ENCODE measurements at places on chromosomes 4 and X. TPM values are rescaled to one million over a fixed set of nuclear protein-coding genes. Genes with fewer than 3 reads are reported as not detected.

Gene MAGEA1
- total RNA-seq: not detected

DNA sequence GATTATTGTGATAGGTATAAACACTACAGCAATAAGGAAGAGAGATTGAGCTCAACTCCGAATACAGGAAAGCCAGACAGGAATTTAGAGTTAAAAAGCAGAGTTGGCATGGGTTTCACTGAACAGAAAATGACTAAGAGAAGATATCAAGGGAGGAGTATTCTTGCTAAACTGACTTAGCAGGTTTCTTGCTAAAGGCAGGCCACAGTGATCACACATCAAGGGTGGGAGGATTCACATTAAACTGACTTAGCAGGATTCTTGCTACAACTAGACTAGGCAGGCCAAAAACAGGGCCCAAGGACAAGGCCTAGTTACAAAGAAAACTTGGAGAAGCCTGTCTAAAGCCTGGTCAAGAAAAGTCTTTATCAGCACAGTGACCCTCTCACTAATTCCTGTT lies 195.1 kb downstream of the MAGEB5 start:
- DNase-seq: no peak

GRCh38 chr4:57083090-57083489 lies 27.1 kb downstream of the IGFBP7 start:
- no peak for DNase-seq

DNA sequence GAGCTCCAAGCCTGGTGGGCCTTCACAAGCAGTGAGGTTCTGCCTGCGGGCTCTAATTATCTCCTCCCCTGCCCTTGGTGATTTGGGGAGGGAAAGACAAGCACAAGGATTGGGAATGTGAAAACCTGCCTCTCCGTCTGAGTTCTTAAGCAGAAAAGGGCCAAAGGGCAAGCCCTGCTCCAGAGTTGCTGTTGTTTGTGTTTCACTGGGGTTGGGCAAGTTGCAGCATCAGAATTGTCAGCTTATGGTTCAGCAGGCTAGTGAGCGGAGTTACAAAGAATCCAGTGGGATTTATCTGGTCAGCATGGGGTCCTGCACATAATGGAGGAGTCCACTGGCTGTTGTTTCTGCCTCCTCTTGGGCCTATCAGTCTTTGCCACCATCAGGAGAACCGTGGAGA lies 60.5 kb downstream of the NHS start:
- no peak for DNase-seq

DNA sequence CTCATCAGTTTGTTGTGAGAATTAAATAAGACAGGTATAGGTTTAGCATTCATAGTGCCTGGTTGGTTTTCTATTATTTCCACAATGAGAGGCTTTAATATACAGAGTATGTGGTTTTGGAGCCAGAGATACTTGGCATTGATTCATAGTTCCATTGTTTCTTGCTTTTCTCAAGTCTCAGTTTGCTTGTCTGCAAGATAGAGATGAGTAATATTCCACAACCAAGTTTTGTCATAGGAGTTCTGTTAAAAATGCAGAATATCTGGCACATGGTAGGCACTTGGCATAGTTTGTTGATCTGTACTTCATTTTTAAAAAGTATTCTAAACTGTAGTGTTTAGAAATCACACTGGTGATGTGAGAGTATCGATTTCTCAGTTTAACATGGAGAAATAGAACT lies 37.5 kb upstream of the EDA2R start:
- DNase-seq: no peak

Gene SCML2
- 1.8 TPM for total RNA-seq

GRCh38 chr4:116953947-116954346 lies 131.4 kb downstream of the TRAM1L1 start:
- DNase-seq: no peak

Gene PNMA3
- total RNA-seq: under 0.01 TPM

DNA sequence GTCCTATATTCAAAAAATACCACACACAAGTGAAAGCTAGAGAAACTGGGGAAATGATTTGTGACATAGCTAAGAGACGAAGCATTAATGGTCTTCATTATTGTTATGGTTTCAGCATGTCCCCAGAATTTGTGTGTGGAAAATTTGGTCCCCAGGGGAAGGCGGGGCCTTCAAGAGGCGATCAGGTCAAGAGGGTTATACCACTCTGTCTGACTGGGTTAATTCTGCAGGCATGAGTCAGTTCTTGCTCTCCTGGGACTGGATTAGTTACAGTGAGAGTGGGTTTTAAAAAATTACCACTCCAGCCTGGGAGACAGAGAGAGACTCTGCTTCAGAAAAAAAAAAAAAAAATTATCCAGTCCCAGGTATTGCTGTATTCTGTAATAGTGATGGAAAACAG lies 2.1 kb upstream of the MTNR1A start:
- DNase-seq: no peak

DNA sequence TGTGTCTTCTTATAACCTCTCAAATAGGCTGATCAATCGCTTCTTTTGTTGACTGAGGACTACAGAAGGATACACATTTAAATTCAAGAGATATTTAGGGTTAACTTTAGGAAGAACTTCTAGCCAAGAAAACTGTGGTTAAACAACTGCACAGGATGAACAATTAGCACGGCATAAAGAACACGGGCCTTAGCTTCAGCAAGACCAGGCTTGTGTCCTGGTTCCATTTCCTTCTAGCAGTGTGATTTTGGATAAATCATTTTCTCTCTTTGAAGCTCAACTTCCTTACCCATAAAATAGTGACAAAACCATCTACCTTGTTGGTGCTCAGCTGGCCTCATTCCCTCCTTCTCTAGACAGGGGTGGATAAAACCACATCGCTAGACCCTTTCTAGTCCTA lies 117.6 kb downstream of the TSPAN5 start:
- no peak for DNase-seq

Gene SGMS2
- total RNA-seq: 56.3 TPM

- no peak for DNase-seq
These were observed 5.5 kb upstream of the ANTXR2 start for GRCh38 chr4:80078346-80079092.

- DNase-seq: no peak
These were observed 71.8 kb downstream of the FAM13A start for GRCh38 chr4:88985088-88985773.

Gene TCEANC
- total RNA-seq: 5.2 TPM

Gene MAGEA11
- not detected for total RNA-seq

Gene SYNPO2
- total RNA-seq: 30.2 TPM

- no peak for DNase-seq
These were observed 169.9 kb downstream of the DCK start for GRCh38 chr4:71163317-71163716.

- no peak for DNase-seq
These were observed 197.8 kb downstream of the HS3ST1 start for GRCh38 chr4:11230866-11231265.

Gene BLTP1
- total RNA-seq: 193 TPM

Gene GYPB
- not detected for total RNA-seq

DNA sequence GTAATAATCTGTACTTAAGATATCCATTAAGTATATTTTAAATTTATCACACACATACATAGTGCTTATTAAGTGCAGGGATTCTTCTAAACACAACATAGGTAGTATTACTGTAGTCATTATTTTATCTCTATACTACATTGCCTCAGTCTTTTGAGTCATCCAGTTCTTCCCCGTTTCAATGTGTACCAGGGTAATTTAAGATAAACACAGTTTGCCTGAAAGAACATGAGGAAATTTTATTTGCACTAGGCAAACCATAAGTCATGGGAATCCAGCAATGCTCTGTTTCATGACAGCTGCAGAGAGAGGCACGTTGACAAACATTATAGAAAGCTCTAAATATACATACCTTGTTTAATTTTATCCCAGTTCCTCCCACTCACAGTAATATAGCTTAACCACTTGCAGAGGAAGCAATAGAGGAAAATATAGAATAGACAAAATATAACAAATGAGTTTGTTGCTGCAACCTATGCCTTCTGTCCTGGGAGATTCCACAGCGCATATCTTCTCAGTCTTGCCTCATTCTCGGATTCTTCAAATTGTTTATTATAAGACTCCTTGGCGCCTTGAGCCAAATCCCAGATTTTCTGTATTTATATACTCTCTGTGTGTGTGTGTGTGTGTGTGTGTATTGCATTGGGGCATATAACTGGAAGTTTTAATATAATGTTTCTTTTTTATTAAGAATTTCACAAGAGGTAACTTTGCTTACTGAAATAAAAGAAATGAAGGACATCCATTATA lies 258.6 kb downstream of the FAM133A start:
- no peak for DNase-seq

DNA sequence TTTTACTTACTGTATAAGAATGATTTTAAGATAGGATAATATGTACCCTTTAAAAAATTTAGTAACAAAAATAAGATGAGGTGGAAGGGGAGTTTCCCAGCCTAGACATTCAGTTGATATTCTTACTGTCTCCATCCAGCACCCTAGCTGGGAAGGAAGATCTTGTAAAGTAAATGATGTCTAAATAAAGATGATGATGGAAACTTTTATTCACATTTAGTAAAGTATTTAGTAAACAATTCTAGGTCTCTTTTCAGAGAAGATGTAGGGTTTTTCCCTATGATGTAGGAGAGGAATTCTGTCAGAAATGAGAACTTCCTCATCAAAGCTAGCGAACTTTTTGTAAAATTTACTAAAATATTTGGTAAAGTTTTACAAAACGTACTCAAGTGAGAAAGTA lies 136.8 kb downstream of the RAPGEF2 start:
- no peak for DNase-seq

- DNase-seq: no peak
These were observed 71.3 kb downstream of the PRPS1 start for GRCh38 chrX:107699616-107700015.

- no peak for DNase-seq
These were observed 103.6 kb downstream of the PHOX2B start for GRCh38 chr4:41644915-41645295.

GRCh38 chr4:5972571-5972970 lies 45.7 kb downstream of the C4orf50 start:
- DNase-seq: peak; percentile 31

Gene CSN1S1
- 2.9 TPM for total RNA-seq

GRCh38 chr4:167176723-167177367 lies 57.4 kb downstream of the SPOCK3 start:
- no peak for DNase-seq

Gene PTCHD1
- 5.7 TPM for total RNA-seq

- DNase-seq: no peak
These were observed 15.3 kb downstream of the MTMR8 start for GRCh38 chrX:64379924-64380323.
